ENCODE measurements at places on chromosomes 12 and 14.

DNA sequence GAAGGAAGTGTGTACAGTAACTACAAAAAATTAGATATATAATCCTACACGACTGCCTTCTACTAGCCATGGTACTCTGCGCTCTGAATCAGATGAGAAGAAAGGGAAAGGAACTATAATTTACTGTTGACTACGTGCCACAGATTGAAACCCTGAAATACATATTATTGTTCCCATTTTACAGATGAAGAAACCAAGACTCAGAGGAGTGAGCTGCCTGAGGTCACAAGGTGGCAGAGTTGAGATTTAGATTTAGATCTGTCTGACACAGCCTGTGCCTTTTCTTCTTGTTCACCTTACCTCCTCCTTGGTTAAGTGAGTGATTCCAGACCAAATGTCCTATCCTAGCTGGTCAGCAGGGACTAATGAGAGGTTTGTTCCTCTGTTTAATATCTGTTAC lies 61.6 kb upstream of the OR4E1 start:
- DNase-seq = no peak

GRCh38 chr14:91324606-91325575 lies 80.4 kb upstream of the GPR68 start:
- no peak for DNase-seq

GRCh38 chr12:104334581-104334980 lies 31.0 kb downstream of the EID3 start:
- no peak for DNase-seq

- DNase-seq = no peak
Measured at GRCh38 chr14:69532561-69533340, 41.9 kb downstream of the CCDC177 start.

DNA sequence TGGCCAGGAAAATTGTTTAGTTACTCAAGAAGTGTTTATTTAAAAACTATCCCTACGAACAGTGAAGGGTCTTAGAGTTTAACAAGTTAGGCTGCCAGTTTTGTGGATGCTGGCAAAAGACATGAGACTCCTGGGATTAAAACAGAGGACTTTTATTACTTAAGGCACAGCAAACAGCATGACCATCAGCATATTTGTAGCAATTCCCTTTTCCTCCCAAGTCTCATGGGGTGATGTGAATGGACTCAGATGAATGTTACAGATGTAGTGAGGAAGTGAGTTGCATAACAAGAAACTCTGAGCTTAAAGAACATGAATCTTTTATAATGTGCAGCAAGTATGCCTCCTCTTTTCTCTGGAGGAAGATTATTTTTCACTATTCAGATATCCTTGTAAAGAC lies 695.8 kb downstream of the RPS29 start:
- DNase-seq = no peak

- no peak for DNase-seq
Measured at GRCh38 chr12:101297661-101298060, 17.8 kb downstream of the UTP20 start.

DNA sequence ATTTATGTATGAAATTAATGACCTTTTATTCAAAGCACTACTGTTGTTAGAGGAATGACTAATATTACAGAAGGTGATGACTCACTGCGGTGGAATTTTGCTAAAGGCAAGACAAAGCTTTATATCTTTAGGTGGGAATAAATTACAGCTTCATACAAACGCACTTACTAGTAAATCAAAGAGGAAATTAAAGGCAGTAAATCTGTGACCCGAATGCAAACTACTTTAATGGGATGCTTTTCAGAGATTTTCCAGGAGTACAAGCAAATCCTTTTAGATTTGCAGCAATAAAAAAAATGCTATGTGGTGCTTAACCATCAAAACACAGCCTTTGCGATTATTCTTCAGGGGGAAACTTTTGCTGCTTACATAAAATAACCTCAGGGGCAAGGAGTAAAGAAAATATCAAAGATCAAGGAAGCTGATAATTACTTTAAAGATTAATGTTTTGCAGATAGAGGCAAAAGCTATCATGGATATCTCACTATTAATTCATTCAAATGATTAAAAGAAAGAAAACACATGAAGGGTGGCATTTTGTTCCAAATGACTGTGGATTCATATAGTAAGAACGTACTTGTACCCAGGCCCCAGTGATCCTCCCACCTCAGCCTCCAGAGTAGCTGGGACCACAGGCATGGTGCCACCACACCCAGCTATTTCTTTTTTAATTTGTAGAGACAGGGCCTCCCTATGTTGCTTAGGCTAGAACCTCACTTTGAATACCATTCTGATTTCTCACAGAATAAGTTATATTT lies 98.9 kb downstream of the DENND5B start:
- no peak for DNase-seq

GRCh38 chr12:106031761-106032622 lies 106.8 kb downstream of the NUAK1 start:
- no peak for DNase-seq

- no peak for DNase-seq
Measured at GRCh38 chr14:95493503-95493902, 22.9 kb downstream of the SYNE3 start.

GRCh38 chr12:903055-903454 lies 46.4 kb downstream of the RAD52 start:
- no peak for DNase-seq

- no peak for DNase-seq
Measured at GRCh38 chr12:123078120-123078465, 72.8 kb downstream of the PITPNM2 start.

GRCh38 chr12:62749586-62749985 lies 185.4 kb downstream of the PPM1H start:
- no peak for DNase-seq

DNA sequence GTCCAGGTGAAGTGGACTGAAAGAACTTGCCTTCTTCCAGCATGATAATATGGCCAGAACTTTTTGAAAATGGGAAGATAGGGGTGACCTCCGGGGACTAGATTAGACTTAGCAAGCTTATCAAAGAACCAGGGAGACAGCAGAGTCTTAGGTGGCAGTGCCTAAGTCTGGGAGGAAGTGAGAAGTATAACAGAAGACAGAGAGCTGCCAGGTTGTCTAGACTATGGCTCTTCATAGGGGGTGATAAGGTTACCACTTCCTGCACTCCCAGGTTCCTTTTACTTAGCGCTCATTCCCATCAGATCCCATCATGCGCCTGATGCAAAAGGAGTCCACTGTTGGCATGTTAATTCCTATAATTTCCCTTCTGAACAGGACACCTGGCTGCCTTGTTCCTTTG lies 69.9 kb downstream of the PLXNC1 start:
- DNase-seq = no peak

DNA sequence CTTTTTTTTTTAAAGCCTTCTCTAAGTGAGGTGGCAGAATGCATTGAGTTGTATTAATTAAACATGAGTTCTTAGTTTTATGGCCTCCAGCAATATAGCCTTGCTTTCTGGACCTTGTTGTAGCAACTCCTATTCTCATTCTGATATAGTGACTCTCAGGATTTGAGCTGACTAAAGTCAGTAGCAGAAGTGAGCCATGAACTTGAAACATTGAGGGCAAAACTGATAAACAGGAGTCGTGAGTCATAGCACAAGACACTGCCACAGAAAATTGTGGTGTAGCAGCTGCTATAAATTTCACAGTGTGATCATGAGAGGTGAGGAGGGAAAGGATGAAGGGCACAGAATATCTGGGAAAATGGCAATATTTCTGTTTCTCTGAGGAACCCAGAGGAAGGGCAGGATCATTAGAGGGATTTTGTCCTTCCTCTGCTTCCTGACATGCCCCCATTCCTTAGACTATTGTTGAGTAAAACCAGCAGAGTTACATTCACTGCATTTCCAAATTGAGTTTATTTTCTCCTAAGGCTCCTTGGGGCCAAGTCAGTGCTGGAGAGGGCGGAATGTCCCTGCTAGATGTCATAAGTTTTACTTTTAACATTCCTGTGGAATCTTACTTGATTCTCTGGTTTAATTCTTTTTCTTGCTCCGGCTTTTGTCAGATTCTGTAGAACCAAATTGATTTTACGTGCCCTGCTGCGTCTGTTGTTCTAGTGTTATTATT lies 7.5 kb downstream of the KLRG1 start:
- peak; percentile 32 for DNase-seq

DNA sequence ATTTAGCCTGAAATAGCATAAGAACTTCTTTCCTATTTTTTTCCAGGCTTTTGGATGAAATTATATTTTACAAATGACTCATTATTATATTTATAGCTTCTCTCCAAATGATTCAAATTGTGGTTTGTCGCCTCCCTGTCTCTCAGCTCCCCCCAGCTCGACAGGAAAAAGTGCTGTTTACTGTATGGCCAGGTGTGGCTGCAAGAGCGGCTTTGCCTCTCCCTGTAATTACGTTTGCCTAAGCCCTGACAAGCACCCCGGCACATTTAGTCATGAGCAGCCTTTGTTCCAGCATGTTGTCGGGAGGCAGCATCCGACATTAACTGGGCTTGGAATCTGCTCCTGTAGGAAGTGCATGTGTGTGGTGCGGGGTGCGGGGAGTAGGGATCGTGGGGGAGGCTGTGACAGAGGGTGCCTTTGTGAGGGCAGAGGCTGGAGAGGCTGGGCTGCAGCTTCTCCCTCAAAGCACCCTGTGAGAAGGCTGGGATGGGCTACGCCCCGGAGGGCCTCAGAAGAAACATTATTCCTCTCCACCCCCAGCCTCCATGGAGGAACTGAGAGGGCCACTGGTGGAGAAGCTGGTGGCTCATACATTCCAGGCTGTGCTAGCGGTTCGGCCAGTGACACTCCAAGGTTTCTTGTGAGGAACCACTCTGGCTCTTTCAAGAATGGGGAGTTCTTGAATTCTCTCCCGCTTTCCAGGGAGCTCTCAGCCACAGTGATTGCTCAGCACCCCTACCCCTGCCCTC lies 42.1 kb upstream of the CTDSP2 start:
- no peak for DNase-seq

GRCh38 chr14:51544471-51544870 lies 107.2 kb upstream of the FRMD6 start:
- no peak for DNase-seq

DNA sequence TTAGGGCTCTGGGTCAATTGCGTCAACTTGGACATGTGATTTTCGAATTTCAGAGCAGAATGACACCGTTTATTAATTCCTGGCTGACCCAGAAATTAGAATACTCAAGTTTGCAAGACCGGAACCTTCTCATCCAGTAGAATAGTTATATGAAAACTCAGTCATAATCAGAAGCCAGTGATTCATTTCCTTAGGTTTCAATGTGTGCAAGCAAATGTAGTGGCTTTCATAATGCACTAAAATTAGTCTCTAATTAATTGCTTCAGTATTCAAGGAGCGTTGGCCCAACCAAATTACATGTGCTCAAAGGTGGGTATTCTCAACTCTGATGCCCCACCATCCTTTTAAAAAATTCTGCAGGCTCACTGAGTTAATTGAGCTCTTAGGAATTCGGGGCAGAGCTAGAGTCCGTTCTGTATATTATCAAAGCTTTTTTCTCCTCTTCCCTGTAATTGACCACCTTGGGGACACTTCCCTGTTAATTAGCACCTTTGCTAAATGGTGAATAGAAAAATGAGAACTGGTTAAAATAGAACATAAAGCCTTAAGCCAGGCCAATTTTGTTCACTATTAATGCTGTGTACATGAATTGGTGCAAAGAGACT lies 55.4 kb downstream of the DAO start:
- DNase-seq = no peak

- DNase-seq = no peak
Measured at GRCh38 chr12:77308056-77308455, 242.7 kb upstream of the E2F7 start.

DNA sequence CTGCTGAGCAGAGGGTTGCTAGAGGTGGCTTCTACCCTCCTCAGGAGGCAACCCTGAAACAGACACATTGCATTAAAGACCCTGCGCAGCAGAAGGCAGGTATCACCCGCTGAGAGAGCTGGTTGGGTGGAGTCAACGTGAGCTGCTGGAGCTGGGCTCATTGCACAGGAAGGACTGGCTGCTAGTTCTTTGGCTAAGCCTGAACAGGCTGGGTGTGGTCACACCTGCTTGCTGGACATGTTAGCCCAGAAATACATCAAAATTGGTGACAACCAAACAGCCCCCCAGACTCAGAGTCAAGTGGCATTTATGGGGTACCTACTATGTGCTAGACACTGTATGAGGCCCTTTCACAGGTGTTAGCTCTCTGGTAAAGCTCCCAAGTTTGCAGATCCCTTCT lies 33.8 kb upstream of the IRF2BPL start:
- no peak for DNase-seq

GRCh38 chr12:104154286-104154685 lies 16.3 kb upstream of the NFYB start:
- DNase-seq = no peak

- peak; percentile 75 for DNase-seq
Measured at GRCh38 chr14:91367173-91368171, 50.1 kb downstream of the CCDC88C start.

GRCh38 chr14:29953501-29953900 lies 25.9 kb upstream of the PRKD1 start:
- DNase-seq = no peak

GRCh38 chr14:94864387-94865195 lies 94.7 kb upstream of the GSC start:
- DNase-seq = no peak

- no peak for DNase-seq
Measured at GRCh38 chr14:73620268-73620667, 8.0 kb downstream of the ACOT6 start.

DNA sequence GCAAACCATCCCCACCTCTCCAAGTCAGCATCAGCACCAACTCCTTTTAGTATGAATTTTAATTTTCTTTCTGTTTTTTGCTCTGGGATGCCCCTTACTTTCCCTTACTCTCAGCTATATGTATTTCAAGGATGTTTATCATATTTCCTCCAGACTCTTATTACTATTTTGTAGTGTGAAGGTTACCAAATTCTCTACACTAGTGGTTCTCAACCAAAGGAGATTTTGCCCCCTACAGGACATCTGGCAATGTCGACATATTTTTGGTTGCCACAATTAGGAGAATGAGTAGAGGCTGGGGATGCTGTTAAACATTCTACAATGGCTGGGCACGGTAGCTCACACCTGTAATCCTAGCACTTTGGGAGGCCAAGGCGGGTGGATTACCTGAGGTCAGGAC lies 29.1 kb upstream of the SOS2 start:
- no peak for DNase-seq

DNA sequence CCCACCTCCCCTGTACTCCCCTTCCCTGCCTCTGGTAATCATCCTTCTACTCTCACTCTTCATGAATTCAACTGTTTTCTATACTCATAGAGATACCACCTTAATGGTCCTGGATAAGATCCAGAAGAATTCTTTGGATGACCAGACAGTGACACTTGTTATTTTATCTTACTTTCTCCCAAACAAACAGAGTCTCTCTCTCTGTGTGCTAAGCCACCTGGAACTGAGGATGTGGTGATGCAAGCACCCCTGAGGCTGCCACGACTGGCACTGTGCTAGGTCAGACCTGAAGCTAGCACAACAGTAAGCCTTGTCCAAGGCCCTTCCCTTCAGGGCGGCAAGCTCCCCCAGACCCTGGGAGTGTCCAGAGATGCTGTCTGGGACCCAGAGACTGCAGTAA lies 250.2 kb downstream of the C12orf50 start:
- DNase-seq = no peak

GRCh38 chr12:88329833-88330232 lies 187.7 kb downstream of the TMTC3 start:
- DNase-seq = no peak

GRCh38 chr14:28373721-28374120 lies 392.9 kb upstream of the FOXG1 start:
- DNase-seq = no peak

- DNase-seq = no peak
Measured at GRCh38 chr12:93889516-93890212, 212.5 kb downstream of the CRADD start.

GRCh38 chr14:85300107-85300506 lies 229.8 kb upstream of the FLRT2 start:
- DNase-seq = no peak

- DNase-seq = no peak
Measured at GRCh38 chr14:92397150-92397952, 74.4 kb downstream of the SLC24A4 start.

Data from T-cell (primary cell).